ENCODE measurements at places on chromosomes 4 and X.

DNA sequence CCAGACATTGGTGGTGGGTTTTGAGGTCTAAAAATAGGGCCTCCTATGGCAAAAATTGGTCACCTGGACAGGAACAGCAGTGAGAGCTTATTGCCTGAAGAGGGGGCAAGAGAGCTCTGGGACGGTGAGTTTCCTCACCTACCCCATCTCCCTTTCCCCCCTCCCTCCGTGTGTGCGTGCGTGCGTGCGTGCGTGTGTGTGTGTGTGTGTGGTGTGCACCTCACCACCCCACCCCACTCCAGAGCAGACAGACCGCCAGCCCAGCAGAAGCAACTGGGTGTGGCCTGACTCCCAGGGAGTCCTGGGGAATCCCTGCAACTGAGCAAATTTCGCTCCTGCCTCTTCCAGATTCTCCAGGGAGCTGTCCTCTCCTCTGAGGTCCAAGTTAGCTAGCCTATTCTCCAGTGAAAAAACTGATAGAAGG is 44.7 kb downstream of the PRPS1 start:
- peak; percentile 75 for DNase-seq

DNA sequence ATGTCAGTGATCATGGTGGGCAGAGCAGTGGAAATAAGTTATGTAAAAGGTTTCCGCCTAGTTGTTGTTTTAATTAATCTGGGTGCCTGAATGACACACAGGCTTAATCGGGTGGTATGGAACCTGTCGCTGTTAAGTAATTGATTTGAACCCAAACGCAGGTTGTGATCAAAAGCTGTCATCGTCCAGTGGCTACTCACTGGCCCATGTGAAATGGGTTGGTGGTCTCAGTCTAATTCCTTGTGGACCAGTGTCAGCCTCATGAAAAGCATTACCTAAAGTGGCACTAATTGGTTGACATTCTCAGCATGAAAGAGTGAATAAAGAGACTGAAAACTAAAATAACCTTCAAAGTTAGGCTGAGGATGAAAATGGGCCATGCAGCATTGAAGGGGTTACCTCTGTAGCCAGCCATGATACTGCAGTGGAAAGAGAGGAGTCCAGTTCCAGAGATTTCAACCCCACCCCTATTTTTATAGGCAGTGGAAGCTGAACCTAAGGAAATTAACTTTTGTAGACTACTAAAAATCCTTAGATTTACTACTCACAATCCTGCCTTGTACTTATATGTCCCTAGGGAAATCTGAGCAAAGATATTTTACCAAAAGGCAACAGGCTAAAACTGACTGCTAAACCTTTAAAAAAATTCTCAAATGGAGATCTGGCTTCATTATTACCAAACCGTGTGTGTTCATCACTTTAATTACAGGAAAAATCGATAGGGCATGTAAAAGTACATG is 251.7 kb upstream of the TENM3 start:
- no peak for DNase-seq

DNA sequence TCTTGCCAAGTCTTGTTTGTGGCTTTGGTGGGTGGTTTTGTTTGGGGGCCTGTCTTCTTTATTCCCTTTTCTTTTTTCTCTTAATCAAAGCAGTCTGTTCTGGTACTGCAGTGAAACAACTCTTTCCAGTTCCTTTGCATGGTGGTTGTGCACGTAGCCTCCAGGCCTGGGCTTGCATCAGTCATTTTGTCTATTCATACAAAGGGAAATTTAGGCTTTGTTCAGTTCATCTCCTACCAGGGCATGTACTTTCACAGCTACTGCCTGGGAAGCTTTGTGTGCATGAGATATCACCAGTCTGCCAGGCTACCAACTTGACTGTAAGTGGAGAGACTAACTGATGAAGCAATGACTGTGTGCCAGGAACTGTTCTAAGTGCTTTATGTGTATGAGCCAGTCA is 8.5 kb downstream of the TRIM2 start:
- peak; percentile 33 for DNase-seq

DNA sequence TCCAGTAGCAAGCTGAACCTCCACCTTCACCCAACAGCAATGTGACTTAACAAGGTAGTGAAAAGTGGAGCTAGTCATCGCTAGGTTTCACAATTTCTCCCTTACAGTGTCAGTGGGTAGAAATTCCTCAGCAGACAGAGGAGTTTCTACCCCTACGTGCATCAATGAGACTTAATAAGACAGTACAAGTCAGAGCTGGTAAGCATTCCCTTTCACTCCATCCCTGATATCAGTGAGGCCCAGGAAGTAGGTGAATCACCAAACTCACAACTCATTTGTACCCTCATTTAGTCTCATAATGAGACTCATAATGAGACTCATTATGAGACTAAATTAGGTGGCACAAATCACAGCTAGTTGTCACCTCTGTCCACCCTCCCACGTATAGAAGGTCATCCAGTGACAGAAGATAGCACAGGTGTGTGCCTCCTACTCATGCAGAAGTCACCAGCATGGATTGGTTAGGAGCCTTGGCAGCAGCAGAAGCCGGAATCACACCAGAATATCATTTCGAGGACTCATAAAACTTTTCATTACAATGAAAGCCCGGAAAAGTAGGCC is 50.8 kb upstream of the NUDT10 start:
- DNase-seq = no peak

DNA sequence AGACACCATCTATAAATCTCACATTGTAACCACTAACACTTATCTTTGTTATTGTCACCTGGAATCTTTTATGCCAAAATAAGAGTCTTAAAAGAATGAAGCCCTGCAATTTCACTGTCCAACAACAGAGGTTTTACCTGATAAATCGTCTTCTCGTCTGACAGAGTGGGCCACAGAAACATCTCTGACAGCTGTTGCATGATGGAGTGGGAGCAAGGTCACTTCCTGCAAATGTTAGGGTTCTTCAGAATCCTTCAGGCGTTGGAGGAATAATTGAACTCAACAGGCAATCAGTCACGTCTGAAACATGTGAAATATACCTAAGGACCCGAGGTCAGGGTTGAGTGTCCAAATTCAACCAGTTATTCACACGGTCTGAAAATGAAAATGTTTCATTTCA is 353.6 kb downstream of the TRIML1 start:
- DNase-seq = no peak

DNA sequence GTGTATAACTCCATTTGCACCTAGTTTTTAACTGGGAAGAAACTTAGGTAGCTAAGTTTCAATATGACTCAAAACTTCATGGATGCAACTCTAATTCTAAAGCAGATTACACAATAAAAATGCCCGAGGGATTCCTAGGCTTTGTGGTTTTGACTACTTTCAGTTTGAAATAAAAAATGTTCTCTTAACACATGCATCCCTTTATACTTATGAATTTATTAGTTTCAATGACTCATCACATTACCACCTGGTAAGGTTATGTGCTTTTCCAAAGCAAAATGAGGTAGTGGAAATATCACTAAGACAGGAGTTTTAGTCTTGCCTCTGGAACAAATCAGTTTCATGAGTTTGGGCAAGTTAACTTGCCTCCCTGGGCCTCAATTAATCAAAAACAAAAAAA is 125.5 kb downstream of the OPHN1 start:
- no peak for DNase-seq
